ENCODE measurements at places on chromosomes 7 and 10.

DNA sequence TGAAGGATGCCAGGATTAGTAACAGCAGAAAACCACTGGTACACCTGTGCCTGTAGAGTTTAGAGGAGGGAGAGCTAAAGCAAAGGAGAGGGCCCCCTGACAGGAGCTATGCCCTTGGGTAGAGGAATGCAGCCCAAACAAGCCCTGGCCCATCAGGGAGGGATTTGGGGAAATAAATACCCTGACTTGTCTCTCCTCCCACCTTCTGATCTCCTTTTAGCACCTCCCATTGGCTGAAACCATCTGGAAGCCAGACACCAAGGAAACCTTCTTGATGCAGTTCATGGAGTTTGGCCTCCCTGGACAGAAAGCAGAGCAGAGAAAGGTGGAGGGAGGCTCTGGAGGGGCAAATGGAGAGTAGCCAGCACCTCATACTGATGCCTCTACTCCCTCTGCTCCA, 45.3 kb downstream of the ADRA2A start:
- no peak for DNase-seq

DNA sequence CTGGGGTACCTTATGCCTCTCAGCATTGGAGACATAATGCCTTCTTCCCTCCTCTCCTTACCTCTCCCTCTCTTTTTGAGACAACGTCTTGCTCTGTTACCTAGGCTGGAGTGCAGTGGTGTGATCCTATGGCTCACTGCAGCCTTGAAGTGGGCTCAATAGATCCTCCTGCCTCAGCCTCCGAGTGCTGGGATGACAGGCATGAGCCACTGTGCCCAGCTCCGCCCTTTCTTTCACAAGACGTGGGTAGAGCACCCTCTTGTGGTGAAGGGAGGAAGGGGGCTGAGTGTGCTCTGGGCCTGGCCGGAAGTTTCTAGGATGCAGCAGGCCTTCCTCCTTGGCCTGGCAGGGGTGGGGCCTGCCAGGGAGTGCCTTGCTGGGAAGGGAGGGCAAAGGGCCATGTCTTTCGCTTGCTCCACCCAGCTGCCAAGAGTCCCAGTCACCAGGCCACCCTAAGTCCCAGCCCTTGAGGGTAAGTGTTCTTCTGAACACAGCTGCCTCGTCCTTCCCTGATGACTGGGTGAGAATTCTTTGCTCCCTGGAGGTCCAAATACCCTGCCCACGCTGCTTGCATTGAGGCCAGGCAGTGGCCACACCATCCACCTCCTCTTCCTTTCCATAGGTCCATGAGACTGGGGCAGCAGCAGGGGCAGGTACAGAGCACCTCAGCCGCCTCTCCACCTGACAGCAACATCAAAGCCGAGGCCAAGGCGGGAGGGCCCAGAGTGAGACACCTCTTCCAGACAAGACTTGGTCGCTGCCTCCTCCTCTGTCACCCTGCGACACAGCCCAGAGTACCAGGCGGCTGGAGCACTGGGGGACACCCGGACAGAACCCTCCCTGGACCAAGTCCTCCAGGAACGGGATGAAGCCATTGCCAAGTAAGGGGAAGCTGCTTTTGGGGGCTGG, 3.7 kb downstream of the ABHD11 start:
- DNase-seq, result peak; percentile 86

- no peak for DNase-seq
Measured at GRCh38 chr7:101877882-101878591, 60.6 kb downstream of the CUX1 start.

GRCh38 chr10:14010101-14010558, 320.6 kb downstream of the FRMD4A start:
- DNase-seq, result peak; percentile 62

DNA sequence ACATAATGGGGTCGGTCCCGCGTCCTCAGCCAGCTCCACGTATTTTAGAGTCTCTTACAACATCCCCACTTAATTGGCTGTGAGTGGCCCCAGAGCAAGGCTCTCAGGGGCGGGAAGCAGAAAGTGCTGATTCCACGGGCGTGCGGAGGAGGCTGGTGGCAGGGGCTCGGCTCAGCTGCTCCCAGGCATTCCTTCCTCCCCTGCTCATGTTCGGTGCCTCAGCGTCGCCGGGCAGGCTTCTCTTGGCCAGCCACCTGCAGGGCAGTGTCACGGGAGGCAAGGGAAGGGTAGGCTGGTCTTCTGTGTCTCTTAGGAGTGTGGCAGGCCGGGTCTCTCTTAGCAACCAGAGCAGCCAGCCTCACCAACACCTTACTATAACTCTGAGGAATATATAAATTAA, 33.8 kb downstream of the IL15RA start:
- DNase-seq, result no peak

DNA sequence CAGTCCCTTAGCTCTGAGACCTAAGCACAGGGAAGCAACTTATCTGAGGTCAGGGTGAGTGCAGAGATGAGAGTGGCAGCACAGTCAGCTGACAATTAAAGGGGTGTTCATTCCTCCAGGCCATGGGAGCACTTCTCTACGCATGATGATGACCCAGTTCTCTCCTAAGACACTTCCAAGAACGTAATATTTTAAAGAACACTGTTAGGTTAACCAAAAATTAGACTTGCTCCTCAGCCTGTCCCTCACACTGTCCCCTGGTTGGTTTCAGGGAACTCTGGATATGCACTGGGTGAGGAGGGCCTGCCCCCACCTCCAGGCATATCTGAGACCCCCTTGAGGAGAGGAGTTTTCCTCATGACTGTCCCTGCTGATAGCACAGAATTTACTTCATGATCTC, 767.5 kb downstream of the GRID1 start:
- no peak for DNase-seq

DNA sequence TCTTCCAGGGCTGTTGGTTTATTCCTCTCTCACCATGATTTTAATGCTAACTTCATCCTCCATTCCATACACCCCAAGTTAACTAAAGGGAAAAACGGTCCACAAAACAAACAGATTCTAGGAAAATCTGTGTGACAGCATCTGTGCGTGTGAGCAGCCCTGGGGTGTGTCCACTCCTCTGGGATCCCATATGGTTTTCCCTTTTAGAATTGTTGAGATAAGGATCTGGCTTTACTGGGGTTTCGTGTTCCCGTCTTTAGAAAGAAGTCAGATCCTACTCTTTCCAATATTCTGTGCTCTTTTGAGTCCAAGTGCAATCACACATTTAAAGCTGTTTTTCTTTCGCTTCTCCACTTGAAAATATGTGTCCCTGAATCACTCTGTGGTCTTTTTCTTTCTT, 257.1 kb downstream of the KLF6 start:
- peak; percentile 19 for DNase-seq

GRCh38 chr7:73701357-73701995, 18.0 kb downstream of the STX1A start:
- peak; percentile 28 for DNase-seq

GRCh38 chr10:79403441-79404230, 41.8 kb downstream of the ZCCHC24 start:
- no peak for DNase-seq

- DNase-seq, result no peak
Measured at GRCh38 chr10:119350502-119351097, 143.2 kb downstream of the GRK5 start.

- DNase-seq, result no peak
Measured at GRCh38 chr7:11297764-11298163, 324.1 kb downstream of the PHF14 start.

DNA sequence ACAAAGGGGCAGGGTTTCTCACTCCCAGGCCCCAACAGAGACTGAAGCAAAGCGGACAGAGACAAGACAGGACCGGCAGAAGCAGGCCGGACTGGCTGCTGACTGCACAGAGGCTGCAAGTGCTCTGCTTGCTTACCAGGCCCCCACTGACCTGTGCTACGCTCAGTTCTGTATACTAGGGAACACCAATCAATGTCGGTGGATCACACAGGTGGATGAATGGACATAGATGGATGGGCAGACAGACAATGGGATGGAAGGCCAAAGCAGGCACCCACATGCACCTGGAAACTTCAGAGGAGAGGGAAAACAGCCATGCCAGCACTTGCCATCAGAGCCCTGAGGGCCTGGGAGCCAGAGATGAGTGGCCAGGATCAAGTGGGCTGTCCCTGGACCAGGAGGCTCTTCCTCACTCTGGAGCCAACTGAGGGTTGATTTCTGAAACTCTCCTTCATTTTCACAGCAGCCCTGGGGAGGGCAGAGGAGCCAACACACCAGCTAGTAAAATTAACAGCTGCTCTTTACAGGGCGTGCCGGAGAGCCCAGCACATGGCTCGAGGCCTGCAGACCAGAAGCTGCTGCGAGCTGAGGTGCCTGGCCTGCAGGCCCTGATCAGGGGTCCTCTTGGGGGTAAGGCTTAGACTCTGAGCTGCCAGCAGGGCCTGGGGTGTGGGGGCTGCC, 243.6 kb downstream of the KCNMA1 start:
- DNase-seq, result peak; percentile 62

- no peak for DNase-seq
Measured at GRCh38 chr7:42856605-42856987, 55.3 kb downstream of the C7orf25 start.

GRCh38 chr7:104873401-104873800, 140.6 kb upstream of the KMT2E start:
- no peak for DNase-seq

DNA sequence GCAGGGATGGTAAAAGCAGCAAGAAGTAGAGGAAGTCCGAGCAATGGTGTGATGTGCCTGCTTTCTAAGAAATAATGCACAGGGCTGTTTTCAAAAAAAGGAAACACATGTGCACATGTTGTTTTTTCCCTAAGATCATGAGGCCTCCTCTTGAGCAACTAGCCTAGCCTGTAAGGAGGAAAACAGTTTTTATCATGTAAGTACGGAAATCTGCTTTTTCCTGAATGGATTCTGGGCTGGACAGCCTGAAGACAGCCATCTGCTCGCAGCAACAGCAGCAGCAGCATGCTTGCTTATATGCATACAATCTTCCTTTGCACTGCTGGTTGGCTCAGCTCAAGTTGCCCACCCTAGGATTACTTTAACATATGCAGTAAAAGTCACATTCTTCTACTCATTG, 87.1 kb downstream of the HIBADH start:
- DNase-seq, result no peak

Data from NCI-H2171 treated with DMSO at 0.1 percent for 48 hours (cell line).